ENCODE measurements at places on chromosomes 6 and 20.

GRCh38 chr6:105077596-105078385 lies 102.0 kb downstream of the POPDC3 start:
- no peak for DNase-seq

- DNase-seq: no peak
Observed at GRCh38 chr6:20716865-20717264, 182.6 kb downstream of the CDKAL1 start.

- no peak for DNase-seq
Observed at GRCh38 chr6:48613231-48613949, 502.4 kb upstream of the PTCHD4 start.

GRCh38 chr6:149897015-149897697 lies 757 bp downstream of the RAET1E start:
- DNase-seq: no peak

DNA sequence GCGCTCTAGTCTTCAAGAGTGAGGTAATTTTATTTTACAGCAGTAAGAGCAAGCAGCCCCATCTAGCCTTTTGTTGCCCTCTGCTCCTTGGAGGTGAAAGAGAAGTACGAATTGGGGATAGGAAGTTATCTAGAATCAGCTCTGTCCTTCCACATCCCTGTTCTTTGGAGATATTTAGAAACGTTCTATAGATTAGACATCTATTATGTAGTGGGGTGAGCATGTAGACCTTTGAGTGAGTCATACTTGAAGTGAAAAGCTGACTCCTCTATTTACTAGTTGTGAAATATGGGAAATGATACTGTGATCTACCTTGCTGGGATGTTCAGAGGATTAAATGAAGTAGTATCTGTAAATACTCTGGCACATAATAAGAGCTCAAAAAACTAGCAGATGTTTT lies 36.0 kb upstream of the SLC35D3 start:
- DNase-seq: no peak

GRCh38 chr20:2698186-2698817 lies 5.7 kb downstream of the EBF4 start:
- no peak for DNase-seq

- peak; percentile 93 for DNase-seq
Observed at GRCh38 chr6:32175711-32176475, at the start of gene AGPAT1. Gene AGPAT1, minus strand, starts transcription at chr6:32176084. Its CDS starts 4,588 bp downstream, at chr6:32171496.

DNA sequence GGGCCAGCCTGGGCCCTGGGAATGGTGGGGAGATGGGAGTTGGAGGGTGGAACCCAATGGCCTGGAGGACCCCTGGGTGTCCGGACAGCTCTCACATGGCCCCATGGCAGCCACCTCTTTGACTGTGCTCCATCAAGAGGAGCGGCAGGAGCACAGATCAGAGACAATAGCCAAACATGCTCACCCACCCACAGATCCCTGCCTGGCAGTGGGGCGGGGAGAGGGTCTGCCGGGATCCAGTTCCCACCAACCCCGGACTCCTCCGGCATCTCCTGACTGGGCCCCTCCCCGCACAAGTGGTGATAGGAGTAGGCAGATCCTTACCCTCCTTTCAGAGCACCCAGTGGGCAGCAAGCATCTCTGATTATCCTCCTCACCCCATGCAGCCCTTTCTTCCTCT lies 31.9 kb upstream of the MRPS18A start:
- no peak for DNase-seq

- DNase-seq: no peak
Observed at GRCh38 chr20:17896771-17897369, 71.7 kb downstream of the SNX5 start.

- DNase-seq: no peak
Observed at GRCh38 chr20:4885877-4886276, 115.4 kb downstream of the SLC23A2 start.

DNA sequence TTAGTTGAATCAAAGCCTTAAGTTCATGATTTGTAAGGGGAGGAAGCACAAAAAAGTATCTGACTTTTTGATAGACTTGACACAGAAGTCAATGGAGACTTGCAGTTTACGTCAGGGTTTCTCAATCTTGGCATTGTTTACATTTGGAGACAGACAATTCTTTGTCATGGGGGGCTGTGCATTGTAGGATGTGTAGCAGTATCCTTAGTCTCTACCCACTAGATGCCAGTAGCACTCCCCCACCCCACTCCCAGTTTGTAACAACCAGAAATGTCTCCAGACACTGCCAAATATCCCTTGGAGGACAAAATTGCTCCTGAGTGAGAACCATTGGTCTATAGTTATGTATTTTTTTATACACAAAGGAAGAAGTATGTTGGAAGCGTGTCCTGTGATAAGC lies 434.1 kb downstream of the RFPL4B start:
- DNase-seq: no peak

GRCh38 chr6:31462026-31462963 lies 35.6 kb upstream of the MICB start:
- no peak for DNase-seq

- no peak for DNase-seq
Observed at GRCh38 chr6:136405420-136406029, 115.9 kb upstream of the BCLAF1 start.

DNA sequence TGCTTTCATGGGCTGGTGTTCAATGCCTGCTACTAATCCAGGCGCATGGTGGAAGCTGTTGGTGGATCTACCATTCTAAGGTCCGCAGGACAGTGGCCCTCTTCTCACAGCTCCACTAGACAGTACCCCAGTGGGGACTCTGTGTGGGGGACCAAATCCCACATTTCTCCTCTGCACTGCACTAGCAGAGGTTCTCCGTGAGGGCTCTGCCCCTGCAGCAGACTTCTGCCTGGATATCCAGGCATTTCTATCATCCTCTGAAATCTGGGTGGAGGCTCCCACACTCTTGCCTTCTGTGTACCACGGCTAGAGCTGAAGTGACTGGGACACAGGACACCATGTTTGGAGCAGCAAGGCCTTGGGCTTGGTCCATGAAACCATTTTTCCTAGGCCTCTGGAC lies 134.1 kb upstream of the C6orf118 start:
- no peak for DNase-seq

GRCh38 chr20:7302250-7302649 lies 534.8 kb downstream of the BMP2 start:
- no peak for DNase-seq

GRCh38 chr6:55875400-55875799 lies at the start of gene BMP5:
Gene BMP5, minus strand, starts transcription at chr6:55875590. Its CDS starts 725 bp downstream, at chr6:55874865.
- DNase-seq: no peak

DNA sequence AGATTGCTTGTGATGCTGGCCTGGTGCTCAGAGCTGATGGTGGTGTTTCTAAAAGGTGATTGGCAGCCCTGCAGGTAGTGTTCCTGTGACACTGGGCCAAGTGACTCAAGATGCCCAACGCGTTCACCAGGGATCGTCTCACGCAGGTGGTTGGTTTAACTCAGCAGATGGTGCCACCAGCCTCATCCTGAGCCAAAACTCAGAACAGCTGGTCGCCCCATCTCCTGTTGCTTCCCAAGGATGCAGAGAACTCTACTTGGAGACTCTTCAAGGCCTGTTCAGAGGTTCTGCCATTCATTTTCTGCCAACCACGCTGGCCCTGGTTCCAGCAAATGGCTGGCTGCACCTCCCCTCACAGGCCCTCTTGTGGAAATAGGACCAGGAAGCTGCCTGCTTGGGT lies 394.4 kb downstream of the CDH26 start:
- no peak for DNase-seq

DNA sequence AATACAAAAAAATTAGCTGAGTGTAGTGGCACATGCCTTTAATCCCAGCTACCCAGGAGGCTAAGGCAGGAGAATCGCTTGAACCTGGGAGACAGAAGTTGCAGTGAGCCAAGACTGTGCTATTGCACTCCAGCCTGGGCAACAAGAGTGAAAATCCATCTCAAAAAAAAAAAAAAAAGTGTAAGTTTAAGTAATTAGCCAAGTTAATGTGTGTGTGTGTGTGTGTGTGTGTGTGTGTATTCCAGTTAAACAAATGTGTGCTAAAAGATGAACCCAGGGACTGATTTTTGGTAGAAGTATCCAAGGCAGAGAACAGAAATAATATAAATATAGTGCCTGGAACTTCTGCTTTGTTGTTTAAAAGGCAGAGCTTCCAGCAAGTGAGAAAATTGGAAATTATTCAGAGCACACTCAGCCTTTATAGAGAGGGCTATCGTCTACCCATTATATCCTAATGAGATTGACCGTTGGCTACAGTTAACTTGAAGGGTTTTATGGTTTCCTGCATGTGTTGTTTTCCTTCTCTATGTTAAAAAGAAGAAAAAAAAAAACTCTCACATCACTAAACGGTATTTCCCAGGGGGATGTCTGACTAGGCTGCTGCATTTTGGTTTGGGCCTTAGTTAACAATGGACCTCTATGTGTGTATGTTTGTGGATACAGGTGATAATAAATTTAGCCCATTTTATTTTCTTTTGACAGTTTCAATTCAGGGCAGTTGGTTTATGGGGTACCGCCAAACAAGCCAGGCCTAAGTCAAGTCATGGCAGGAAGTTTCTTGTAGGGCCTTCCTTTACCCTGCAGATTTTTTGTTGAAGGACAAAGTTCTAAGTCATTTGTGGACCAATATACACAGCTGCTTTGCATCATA lies 9.8 kb downstream of the SOX4 start:
- no peak for DNase-seq

DNA sequence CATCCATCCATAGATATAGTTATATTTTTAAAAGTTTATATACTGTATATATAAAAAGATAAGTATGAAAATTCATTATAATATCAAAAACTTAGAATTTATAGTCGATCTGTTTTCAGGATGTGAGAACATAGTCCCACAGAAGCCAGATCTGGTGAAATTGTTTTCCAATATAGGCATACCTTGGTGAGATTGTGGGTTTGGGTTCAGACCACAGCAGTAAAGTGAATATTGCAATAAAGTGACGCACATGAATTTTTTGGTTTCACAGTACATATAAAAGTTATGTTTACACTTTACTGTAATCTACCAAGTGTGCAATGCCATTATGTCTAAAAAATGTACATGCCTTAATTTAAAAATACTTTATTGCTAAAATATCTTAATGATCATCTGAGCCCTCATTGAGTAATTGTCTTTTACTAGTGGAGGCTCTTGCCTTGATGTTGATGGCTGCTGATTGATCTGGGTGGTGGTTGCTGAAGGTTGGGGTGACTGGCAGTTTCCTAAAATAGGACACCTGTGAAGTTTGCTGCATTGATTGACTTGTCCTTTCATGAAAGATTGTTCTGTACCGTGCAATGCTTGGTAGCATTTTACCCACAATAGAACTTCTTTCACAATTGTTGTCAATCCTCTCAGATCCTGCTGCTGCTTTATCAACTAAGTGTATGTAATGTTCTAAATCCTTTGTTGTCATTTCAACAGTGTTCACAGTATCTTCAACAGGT lies 29.8 kb downstream of the AIG1 start:
- no peak for DNase-seq

- DNase-seq: no peak
Observed at GRCh38 chr6:44733868-44734267, 346.4 kb downstream of the CDC5L start.

GRCh38 chr6:89501222-89501621 lies 68.3 kb downstream of the ANKRD6 start:
- no peak for DNase-seq

DNA sequence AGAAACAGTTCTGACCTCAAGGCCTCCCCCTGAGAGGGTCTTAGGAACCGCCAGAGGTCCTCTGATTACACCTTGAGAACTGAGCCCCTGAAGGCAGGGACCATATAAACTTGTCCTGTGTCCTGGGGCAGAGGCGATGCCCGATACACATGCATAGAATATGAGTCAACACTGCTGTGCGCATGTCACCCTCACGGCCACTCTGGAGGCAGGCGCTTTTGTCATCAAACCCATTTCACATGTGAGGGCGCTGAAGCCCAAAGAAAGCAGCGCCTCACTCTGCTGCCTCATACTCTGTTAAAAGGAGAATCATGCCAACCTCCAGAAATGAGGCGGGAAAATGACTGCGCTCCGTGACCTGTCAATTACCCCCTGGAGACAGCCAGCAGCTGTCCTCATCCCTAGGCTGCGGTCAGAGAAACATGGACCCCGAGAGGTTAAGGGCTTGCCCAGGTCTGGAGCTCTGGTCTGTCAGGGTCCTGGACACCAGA lies 158.3 kb downstream of the GRM4 start:
- no peak for DNase-seq

DNA sequence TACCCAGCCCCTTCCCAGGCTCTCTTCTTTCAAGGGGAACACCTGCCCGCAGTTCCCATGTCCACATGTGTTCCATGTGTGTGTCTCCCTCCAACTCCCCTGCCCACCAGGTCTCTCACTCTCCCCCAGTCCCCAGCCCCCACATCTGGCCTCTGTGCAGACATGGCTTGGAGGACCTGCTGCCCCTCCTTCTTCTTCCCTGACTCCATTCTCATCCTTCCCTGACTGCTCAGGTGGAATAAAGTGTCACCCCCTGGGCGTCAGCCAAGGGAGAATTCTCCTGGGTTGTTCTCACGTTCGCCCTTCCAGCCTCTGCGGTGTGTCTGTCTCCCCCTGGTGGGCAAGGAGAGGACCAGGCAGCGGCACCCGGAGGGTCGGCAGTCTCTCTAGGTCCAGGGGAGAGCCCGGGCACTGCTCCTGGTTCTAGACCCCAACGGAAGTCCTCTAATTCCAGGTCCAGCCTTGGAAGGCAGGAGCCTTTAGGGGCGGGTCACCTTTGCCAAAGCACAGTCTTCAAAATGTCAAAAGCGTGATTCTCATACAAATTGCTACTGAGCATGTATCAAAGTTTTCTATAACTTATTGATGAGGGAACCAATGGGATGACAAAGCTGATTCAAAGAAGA lies 50.5 kb downstream of the EBF4 start:
- DNase-seq: peak; percentile 57

DNA sequence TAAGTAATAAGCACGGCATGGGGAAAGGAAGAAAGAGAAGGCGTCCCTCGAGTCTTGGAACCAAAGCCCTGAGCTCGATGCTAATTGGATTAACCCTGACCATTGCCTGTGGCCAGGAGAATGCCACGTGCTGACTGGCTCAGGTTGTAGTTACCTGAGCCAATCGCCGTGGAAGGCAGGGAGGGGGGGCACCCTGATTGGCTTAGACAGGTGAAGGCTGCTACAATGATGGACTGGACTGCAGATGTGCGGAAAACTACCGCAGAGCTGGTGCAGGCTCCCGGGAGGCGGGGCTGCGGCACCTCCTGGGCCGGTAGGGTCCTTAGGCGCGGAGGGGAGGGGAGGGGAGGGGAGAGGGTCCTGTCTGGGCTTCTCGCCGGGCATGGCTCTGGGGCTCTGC lies 121.3 kb downstream of the TFAP2C start:
- DNase-seq: no peak

DNA sequence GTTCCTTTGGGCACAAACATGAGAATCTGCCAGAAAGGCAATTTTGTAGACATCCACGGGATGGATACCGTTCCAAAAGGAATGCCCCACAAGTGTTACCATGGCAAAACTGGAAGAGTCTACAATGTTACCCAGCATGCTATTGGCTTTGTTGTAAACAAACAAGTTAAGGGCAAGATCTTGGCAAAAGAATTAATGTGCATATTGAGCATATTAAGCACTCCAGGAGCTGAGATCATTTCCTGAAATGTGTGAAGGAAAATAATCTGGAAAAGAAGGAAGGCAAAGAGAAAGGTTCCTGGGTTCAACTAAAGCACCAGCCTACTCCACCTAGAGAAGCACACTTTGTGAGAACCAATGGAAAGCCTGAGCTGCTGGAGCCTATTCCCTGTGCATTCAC lies 103.9 kb upstream of the ARG1 start:
- no peak for DNase-seq

All from stimulated activated naive CD4-positive, alpha-beta T cell (primary cell).